Activated CD4-positive, CD25-positive, alpha-beta regulatory T cell treated with anti-CD3 and anti-CD28 coated beads, Interleukin-2, amount 50 U/mL, for 16 hours (primary cell): ENCODE measurements at places on chromosomes 4 and X.
A peak's percentile ranks its signal among the peaks of the same experiment; 100 is the strongest.

DNA sequence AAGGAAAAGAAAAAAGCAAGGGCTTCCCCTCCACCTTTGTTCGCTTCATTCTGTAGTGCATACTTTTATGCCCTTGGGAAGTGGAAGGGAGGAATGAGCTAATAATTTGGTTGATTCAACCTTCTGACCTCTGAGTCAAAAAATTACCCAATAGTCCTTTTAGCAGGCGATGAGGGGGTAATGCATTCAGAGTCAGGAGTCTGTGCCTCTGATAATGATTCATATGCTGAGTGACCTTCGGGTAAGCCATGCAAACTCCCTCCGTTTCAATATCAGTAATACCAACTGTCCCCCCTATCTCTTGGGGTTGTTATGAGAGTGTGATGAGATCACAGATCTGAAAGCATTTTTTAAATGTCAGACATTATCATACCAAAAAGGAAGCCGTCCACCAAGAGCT is 41.6 kb upstream of the ACSL4 start:
- no peak for DNase-seq

DNA sequence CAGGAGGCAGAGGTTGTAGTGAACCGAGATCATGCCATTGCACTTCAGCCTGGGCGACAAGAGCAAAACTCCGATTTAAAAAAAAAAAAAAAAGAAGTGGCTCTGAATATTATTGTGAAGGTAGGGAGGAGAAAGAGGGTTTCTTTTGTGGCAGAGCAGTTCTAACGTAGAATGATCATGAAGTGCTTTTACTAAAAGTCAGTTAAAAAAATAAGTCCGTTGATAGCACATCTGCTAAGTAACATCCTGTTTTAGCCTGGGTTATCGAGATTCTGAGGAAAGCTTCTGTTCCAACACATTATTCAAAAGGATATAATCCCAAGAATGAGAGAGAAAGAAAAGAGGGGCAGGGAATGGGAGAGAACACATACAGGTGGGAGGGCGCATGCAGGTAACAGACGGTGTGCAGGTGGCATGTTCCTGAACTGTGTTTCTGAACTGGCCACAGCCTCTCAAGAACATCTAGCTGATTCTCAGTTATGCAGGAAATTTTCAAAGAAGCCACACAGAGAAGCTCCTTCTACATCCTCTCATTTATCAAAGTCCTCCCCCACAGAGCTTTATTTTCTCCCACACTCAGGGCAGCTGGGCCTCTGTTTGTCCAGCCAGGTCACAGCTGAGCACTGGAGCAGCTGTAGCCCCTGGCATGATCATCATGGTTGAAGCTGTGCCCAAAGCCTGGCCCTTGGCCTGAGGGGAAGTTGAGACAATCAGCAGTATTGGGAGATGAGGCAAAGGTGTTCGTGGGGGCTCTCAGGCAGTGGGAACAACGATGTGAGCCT is 342.3 kb downstream of the ZNF674 start:
- DNase-seq, result no peak

DNA sequence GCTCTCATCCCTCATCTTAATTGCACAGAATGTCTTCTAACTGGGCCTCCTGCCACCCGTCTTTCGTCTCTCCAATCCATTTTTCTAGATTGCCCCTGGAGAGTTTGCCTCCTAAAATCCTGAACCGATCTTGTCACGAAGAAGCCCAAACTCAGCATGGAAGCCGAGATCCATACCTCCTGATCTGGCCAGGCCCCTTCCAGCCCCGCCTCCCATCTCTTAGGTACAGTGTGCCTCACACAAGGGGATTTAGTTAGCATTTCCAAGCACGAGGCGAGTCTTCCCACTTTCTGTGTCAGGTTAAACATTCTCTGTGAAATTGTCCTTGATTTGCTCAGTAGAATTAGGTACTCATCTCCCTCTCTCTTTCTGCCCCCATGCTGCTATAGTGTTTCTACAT is 80.0 kb upstream of the TENM3 start:
- DNase-seq, result no peak

- DNase-seq, result no peak
Observed at GRCh38 chr4:137540356-137540755, 8.1 kb upstream of the PCDH18 start.

GRCh38 chr4:98510757-98511517 is 147.5 kb downstream of the TSPAN5 start:
- no peak for DNase-seq

DNA sequence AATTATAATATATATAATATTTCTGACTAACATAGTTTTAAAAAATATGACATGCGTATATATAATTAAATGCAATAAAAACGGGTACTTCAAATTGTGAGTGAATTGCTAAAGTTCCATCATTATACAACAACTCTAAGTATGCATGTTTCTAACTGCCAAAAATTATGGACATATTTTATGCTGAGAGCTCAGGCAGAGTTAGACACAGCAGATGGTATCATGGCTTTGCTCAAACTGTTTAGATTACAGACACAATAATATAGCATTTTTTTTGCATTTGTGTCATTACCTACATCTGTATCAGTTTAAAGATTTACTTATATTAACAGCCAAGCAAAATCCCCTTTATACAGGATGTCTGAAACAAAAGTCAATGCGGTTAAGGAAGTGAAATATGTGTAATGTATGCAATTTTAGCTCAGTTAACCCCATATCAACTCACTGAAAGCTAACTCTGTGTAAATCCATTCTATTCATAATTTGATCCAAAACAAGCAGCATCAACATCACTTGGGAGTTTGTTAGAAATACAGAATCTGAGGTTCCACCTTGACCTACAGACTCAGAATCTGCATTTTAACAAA is 119.1 kb upstream of the CNKSR2 start:
- no peak for DNase-seq

DNA sequence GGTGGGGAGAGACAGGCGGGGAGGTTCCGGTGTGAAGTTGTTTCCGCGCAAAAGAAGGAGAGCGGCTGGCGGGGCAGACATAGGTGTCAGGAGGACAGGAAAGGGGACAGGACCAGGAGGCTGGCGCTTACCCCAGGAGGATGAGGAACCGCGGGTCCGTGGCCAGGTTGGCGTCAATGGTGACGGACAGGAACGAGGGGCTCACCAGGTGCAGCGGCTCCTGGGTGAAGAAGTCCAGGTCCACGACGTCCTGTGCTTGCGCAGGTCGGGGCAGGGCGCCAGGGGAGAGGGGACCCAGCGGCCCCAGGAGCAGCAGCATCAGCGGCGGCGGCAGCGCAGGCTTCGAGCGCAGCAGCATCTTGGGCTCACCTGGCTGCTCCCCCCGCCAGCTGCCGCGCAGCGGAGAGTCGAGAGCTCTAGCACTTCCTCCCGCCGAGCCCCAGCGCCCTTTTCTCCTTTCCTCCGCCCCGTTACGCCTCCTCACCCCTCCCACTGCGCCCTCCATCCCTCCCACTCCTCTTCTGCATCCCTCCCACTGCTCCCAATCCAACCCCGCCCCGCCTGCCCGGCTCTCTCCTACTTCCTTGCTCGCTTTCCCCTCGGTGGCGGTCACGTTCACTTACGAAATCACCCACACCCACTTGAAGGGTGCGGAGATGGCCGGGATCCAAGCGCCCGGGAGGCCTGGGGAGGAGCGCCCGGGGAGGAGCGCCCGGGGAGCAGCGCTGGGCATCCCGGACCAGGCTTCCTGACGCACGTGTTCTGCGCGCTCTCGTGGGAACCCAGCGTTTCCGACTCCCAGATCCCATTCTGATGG is at the start of gene HPSE:
Gene HPSE, minus strand, starts transcription at position 424 of the 817 bp plus-strand sequence. Its CDS starts 66 bp downstream, at position 358.
- DNase-seq, result peak; percentile 16

GRCh38 chrX:35726176-35726575 is 72.0 kb upstream of the MAGEB16 start:
- DNase-seq, result no peak

GRCh38 chr4:2159931-2160330 is 82.0 kb downstream of the HAUS3 start:
- DNase-seq, result no peak

DNA sequence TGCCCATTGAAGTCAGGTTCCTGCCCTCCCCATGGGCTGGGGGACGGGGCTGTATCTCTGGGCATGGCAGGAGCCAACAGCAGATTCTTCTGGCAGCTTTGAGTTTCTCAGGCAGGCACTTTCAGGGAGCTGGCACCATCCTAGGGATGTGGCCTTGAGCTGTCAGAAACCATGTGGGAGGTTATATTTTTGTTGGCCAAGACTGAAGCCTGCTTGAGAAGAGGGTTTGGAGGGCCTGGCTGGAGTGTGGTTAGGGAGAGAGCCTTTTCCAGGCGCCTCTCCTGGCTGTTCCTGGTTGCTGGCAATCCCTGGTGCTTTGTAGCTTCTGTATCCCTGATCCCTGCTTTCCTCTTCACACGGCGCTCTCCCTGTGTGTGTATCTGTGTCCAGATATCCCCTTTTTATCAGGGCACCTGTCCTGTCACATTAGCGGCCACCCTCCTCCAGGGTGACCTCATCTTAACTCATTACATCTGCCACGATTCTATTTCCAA is 30.6 kb upstream of the SORCS2 start:
- no peak for DNase-seq

DNA sequence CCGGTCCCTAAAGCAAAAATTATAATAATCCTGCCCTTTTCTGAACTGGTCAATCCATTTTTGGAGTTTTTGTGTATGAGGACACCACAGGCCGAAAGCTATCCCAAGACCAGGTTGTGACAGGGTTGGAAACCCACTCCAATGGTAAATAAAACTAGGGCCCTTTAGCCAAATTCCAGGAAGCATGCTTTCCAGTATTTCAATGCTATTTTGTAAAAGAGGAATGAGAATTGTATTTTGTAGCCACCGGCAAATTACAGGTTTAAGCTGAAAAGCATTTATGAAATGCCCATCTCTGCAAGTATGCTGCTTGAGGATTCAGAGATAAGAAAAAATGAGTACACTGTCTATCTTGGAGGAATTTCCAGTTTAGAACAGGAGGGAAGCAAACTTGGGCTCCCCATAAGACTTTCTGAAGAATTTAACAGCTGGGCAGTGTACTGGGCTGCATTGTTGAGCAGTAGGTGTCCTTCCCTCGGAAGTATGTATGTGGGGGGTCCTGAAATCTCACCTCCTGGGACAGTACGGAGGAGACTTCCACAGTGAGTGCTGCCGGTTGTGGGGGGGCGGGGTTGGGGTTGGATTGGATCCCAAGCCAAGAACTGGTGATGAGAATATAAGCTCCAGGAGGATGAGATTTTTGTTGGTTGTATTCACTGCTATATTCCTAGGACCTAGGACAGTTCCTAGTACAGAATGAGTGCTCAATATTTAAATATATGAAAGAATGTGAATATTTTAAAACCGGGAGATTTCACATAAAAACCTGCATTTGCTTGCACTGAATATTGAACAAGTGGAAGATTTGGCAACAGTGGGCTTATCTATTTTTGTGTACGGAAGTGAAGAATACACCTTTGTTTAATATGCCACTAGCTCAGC is 26.8 kb downstream of the OCIAD2 start:
- DNase-seq, result no peak
